AG09319 (cell line): ENCODE measurements at places on chromosomes 1 and 21.
A peak's percentile ranks its signal among the peaks of the same experiment; 100 is the strongest.

DNA sequence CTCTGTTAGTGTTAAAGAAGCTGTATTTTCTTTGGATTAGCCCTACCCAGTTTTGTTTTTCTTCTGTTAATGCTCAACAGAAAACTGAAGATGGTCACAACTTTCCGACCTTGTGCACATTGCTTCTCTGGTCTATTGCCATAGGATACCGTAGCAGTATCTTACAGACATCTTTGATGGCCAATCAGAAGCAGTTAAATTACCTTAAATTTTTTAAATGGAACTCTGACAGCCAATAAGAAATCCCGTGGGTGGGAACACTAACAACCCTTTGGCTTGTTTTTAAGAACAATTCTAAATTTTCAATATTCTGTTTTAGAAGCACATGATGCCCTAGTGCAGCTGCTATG, 17.2 kb downstream of the NFYC start:
- DNase-seq: peak; percentile 44

GRCh38 chr1:94092210-94092613, 28.7 kb downstream of the ABCA4 start:
- no peak for DNase-seq

GRCh38 chr1:55939866-55940265, 639.5 kb downstream of the PLPP3 start:
- no peak for DNase-seq

GRCh38 chr1:201364808-201365105, 12.7 kb downstream of the TNNT2 start:
- no peak for DNase-seq

DNA sequence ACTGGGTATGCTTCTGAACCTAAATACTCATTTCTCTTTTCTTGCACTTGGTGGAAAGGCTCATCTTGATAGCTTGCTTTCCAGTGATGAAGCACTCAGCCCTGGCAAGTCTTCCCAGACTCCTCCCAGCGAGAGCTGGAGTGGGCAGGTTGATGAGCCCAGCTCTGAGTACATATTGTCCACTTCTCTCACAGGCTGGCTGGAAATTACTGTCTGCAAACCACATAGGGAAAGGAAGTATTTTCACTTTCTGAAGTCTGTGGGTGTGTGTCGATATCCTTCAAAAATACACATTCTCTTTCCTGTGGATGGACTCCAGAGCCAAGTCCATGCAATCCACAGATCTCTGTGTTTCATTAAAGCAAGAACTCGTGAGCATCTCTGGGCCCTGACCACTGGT, 38.7 kb upstream of the CNTN2 start:
- no peak for DNase-seq

GRCh38 chr1:65075123-65075976, 72.7 kb upstream of the AK4 start:
- DNase-seq: no peak

DNA sequence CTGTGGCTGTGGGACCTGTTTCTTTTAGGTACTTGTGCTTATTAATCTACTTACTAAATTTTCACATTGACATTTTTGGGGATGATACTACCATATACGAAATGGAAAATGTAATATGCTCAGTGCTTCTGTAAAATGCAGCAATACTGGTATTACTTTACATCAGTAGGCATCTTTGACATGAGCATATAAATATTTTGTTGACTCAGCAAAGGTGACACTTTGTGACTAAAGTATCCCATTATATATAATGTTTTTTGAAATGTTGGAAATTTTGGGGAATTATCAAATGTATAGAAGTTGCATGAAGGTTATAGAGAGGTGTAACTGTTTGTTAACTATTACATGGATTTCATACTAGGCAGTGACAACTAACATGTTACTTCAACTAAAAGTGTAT, 2.3 kb upstream of the FAM177B start:
- DNase-seq: no peak

DNA sequence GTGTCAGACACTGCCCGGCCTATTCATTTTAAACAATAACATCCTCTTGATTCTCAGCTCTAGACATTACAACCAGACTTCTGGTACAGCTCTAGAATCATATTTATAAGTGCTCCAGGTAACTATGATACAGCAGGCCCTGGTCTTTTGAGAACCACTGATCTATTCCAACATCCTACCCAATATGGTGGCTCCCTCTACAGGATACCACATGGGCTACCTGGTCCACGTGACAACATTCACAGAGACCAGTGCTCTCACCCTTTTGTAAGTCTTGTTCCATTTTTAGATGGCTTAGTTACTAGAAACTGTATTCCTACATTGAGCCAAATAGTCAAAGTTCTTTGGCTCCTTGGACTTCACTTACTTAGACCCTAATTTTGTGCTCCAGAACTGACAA, 102.9 kb downstream of the PTPN14 start:
- no peak for DNase-seq

DNA sequence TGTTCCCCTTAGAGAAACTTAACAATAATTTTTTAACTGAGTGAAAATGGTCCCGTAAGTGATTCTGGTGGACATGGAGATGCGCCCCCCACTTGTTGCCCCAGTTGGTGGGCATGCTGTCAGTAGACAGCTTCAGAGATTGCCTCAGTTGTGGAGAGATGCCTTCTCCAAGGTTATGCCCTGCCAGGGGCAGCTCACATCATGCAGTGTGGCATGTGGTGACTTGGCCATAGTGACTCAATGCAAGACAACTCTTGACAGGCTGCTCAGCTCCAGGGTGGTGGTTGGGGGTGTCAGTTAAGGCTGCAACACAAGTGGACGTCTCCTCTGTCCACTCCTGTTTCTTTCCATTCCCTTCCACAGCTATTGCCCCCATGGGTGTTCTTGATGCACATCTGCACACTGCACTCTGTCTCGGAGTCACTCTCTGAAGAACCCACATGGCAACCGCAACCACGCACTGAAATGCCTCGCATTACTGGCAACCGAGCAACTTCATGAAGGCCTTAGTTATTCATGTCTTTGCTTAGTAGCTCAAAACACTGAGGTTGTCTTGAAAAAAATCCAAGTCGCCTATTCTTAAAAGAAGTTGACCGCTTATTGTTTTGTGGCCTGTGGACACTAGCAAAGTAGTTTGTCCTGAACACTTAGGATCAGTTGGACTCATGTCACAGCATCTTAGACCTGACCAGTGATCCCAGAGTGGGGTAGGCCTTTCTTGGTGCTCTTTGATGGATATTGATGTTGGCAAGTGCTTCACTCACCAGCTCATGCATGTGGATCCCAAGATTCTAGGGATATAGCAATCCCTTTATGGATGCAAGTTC, 54.8 kb upstream of the USP1 start:
- no peak for DNase-seq

DNA sequence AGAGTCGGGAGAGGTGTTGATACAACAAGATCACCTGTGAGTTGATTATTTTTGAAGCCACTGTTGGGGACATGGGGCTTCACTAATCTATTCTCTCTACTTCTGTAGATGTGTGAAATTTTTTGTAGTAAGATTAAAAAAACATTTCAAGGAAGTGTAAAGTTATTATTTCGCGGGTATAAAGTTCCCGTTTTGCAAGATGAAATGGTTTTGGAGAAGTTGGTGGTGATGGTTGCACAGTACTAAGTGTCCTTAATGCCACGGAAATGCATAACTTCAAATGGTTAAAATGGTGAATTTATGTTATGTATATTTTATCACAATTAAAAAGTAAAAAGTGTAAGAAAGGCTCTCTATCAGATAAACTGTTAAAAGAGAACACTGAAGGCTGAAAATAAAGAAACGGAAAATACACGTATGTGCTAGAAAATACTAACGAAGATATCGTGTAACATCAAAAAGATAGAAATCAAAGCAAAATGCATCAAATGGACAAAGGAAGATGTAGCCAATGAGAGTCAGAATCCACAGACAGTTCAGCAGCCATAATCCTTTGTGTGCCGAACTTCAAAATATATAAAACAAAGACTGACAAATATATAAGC, 2.9 kb upstream of the ITGB2 start:
- no peak for DNase-seq

DNA sequence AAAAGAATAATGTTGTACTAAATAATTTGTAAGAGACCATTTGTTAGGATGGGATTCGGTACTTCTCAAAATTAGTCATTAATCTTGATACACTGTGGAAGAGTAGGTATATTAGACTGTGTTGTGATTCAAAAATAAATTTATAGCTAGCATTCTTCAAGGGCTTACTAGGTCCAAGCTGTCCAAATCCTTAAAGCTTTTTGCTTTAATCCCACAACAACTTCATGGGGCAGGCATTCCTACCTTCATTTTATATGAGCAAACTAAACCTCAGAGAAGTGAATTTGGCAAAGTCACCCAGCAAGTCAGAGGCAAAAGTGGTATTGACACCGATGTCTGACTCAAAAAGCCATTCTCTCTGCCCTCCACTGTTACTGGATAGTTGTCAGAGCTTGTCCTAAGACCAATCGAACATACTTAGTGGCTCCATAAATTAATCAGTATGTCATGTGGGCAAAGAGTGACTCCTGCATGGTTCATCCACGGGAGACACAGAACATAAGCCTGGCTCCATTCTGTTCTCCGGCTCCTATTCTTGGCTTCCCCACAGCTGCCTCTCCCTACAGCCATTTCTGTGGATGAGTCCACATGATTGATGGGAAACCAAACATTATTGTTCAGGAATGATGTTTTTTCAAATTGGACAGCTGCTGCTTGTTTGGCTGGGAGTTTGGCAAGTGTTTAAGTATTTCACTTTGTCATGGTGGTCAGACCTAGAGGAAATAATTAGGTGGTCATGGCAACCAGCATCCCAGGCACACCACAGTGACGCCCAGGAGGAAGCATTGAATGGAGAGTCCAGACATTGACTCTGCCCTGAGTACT, 133.4 kb upstream of the FGGY start:
- DNase-seq: peak; percentile 91

GRCh38 chr1:240706150-240706935, 94.4 kb upstream of the GREM2 start:
- DNase-seq: peak; percentile 84

GRCh38 chr21:46226920-46227599, 1.5 kb downstream of the LSS start:
- peak; percentile 16 for DNase-seq

- DNase-seq: no peak
These were observed 244.8 kb downstream of the ASTN1 start for GRCh38 chr1:176919386-176920378.

DNA sequence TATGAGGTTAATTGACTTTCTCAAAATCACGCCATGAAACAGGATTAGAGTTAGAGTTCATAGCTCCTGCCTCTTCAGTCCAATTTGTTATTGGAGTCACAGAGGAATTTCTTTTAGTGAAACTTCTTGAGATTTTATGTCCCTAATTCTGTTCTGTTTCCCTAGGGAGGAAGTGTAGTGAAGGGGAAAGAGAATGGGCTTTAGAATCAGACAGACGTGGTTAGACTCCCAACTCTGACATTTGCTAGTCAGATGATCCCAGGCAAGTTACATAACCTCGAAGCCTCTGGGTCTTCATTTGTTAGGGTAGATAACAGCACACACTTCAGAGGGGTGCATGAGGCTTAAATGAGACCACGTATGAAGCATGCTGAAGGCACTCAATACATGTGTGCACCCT, 83.9 kb downstream of the ASTN1 start:
- no peak for DNase-seq

- no peak for DNase-seq
These were observed 13.6 kb upstream of the C1QTNF12 start for GRCh38 chr1:1259951-1260600.

GRCh38 chr1:11806307-11806936, 431 bp downstream of the CLCN6 start:
- DNase-seq: no peak

GRCh38 chr1:30437059-30437576, 286.3 kb downstream of the MATN1 start:
- no peak for DNase-seq

GRCh38 chr1:219883400-219884332, 44.7 kb downstream of the SLC30A10 start:
- DNase-seq: no peak

- peak; percentile 32 for DNase-seq
These were observed 129.4 kb upstream of the EDN2 start for GRCh38 chr1:41613689-41614574.

- DNase-seq: no peak
These were observed 28.2 kb downstream of the GPR88 start for GRCh38 chr1:100565937-100566699.

- DNase-seq: no peak
These were observed 116.9 kb downstream of the KCNK1 start for GRCh38 chr1:233730809-233731208.

- peak; percentile 49 for DNase-seq
These were observed 12.4 kb downstream of the NEXN start for GRCh38 chr1:77900687-77901293.

DNA sequence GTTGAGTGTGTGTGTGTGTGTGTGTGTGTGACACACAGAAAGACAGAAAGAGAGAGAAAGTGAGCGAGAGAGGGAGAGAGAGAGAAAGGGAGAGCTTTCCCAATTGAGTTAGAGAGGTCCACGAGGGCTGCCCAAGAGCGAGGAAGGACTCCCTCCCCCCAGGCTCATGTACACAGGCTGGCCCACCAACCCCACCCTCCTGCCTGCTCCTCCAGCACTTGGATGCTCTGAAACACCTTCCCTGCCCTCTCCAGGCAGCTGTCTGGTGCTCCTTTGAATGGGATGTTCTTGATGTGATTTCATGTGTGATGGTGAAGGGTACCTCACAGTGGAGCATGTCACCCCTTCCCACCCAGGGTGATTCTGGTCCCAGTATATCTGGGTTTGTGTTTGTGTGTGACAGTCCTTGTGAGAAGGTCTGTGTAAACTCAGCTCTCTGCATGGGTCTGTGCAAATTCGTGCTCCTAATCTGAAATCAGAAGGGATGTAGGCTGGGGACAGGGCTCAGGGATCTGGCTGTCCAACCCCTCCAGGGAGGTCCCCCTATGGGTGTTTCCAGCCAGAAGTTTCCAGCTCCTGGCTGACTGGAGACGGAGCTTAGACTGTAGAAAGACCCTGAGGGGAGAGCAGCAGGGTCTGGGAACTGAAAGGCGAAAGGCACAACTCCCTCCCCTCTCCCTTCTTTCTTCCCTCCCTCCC, 6.8 kb upstream of the PEAR1 start:
- no peak for DNase-seq

- no peak for DNase-seq
These were observed 188.3 kb upstream of the ZRANB2 start for GRCh38 chr1:71269179-71269578.

GRCh38 chr1:202274611-202275010, 67.1 kb downstream of the UBE2T start:
- no peak for DNase-seq

- no peak for DNase-seq
These were observed 68.7 kb downstream of the RGL1 start for GRCh38 chr1:183873642-183874041.

GRCh38 chr1:25572708-25573590, 29.5 kb downstream of the LDLRAP1 start:
- DNase-seq: no peak

DNA sequence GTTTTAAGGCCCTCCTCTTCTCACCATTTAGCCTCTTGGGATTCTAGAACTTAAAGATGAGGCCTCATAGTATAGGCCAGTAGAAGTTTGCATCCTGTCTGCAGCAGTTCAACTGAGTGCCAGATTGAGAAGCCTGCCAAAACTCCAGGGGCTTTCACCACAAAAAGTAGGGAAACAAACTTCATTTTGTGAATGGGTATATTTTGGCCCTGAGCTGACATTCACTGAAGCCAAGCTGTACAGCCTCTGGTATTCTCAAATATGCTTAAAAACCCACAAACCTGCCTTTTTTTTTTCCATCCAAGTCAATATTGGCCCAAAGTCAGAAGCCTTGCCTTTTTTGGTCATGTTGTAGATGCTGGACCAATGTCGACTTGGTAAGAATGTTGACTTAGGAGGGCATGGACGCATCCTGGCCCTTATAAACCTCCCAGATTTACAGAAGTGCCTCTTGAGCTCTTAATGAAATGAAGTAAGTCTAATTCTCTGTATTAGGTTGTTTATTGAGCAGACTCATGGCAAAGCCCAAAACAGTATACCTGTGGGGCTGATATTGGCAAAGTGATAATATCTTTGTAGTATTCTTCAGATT, 337.5 kb downstream of the CHRM3 start:
- no peak for DNase-seq
